ENCODE measurements at places on chromosomes 2 and 18. TPM values are rescaled to one million over a fixed set of nuclear protein-coding genes. Genes with fewer than 3 reads are reported as not detected.

GRCh38 chr2:7020468-7020867, 103.3 kb downstream of the RNF144A start:
- DNase-seq, result no peak

GRCh38 chr2:32484937-32485336, 128.1 kb downstream of the BIRC6 start:
- DNase-seq, result no peak

DNA sequence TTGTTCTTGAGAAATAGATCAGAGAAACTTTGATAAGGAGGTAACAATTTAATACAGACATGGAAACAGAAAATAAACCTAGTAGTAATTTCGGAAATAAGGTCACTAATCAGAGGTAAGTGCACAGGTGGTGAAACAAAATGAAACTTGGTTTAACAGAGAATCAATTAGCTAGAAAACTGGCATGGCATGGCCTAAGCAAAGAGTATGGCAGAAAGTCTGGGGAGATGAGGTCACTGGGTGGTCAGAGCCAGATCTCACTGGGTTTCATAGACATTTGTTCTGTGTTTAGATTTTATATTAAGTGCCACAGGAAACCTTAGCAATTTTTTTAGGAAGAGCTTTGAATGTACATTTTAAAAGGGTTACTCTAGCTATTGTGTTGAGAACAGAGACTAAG, 1216.0 kb upstream of the PIK3C3 start:
- DNase-seq, result no peak

- peak; percentile 32 for DNase-seq
Measured at GRCh38 chr18:63111671-63112402, 207.7 kb downstream of the BCL2 start.

The TCF7L1 gene
- 9.8 TPM for total RNA-seq

- DNase-seq, result no peak
Measured at GRCh38 chr2:181367906-181368435, 89.2 kb upstream of the ITGA4 start.

- no peak for DNase-seq
Measured at GRCh38 chr2:134861173-134861572, 22.8 kb downstream of the ACMSD start.

The TMEM178A gene
- 0.46 TPM for total RNA-seq

The ITGAV gene
- total RNA-seq, result 64.0 TPM

DNA sequence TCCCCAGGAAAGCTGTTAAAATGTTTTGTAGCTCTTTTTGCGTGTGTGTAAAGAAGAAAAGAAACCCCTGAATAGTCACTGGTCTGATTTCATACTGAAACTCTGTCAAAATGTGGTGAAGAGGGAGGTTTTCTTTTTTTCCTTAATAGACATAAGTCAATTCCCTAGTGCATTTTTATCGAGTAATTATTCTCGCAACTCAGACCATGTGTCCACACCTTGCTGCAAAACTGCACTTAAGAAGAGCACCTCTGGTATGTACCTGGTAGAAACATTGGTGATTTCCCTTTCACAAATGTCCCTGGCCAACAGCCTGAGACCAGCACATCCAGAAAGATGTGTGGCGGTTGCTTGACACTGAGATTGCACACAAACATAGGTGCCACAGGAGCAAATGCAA, 159.9 kb downstream of the ZNF521 start:
- DNase-seq, result no peak

The MTA3 gene
- total RNA-seq, result 10.7 TPM

GRCh38 chr2:43579275-43579981, 16.4 kb downstream of the THADA start:
- no peak for DNase-seq
